ENCODE measurements at places on chromosomes 13 and 19.

GRCh38 chr19:36604656-36605100 lies 435 bp upstream of the ZNF382 start:
- no peak for DNase-seq

DNA sequence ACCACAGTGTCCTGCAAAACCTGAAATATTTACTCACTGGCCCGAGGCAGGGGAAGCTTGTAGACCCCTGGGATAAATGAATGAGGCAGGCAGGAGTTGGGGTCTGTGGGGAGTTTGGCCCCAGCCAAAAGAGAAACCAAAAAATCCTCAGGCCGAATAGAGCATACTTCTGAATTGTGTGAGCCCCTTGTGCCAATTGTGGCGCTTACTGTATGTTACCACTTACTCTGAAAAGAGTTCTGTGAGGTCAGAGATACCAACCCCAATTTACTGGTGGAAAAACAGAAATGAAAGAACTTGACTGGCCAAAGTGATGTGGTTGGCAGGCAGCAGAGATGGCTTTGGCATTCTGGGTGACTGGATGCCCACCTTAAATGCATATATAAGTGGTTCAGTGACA lies 6.9 kb downstream of the CARM1 start:
- no peak for DNase-seq

- no peak for DNase-seq
Observed at GRCh38 chr13:93268327-93269028, 41.9 kb downstream of the GPC6 start.

DNA sequence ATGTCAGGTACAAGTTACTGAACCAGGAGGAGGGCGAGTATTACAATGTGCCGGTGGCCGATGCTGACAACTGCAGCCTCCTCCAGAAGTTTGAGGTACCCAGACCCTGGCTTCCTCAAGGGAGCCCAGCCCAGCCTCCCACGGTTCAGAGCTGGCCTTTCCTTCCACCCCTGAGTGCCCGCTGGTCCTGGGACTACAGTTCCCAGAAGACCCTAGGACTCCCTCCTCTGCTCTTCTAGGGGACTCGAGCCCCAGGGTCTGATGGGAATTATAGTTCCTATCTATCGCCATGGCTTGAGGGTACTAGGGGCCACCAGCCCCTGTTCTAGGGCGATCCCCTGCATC lies 11.0 kb downstream of the PRKCG start:
- no peak for DNase-seq

DNA sequence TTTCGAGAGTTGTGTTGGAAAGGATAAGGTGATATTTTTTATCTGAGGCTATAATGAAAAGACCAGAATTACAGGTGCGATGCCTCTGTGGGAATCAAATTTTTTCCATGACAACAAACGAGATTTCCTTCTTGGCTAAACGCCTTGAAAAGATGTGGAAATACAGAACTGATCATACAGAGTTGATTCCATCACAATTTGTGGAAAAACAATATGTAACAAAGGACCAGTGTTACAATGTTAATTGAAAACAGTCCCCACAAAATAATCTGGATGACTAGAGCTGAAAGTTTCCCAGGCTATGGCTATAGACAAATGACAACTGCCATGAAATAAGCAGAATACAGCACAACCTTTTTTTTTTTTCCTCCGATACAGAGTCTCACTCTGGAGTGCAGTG lies 628.9 kb downstream of the DIAPH3 start:
- no peak for DNase-seq

Measured in SIG-M5 (cell line).